Hematopoietic multipotent progenitor cell treated with erythropoietin and hydrocortisone succinate and interleukin-3 and kit ligand, for 17 days (in vitro differentiated cells): ENCODE measurements at places on chromosomes 12 and 14.

DNA sequence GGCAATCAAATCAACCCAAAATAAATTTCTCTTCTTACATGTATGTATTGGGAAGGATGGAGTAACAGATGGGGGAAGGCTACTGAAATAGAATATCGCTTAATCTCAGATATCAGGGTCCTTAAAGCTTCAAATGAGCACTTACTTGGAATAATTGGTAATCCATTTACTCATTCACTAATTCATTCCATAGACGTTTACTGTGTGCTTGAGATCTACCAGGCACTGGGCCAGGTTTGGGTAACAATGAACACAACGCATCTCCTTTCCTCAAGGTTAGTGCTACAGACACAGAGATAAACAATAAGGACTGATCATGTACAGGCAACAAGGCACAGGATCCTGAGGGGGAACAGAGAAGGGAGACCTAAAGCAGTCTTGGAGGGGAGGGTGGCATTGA, 54.4 kb upstream of the KRR1 start:
- DNase-seq: no peak

GRCh38 chr14:64123241-64123822, 170.8 kb downstream of the ESR2 start:
- no peak for DNase-seq

DNA sequence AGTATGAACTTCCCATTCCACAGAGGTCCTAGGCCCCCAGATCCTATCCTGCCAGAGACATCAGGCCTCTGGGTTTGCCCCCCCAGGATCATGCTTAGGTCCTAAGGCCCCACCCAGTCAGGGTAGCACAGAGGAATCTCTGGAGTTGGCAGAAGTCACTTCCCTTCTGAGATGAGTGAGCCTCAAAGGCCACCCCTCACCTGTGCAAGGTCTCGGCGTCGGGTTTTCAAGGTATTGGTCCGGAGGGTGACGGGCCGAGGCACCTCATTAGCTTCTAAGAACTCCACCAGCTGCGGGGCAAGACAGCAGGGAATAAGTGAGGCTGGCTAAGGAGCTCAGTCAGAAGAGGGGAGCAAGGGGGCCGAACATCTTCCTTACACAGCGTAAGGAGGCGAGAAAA, 5.2 kb downstream of the NOP2 start:
- no peak for DNase-seq

GRCh38 chr14:68608574-68608962, 184.3 kb downstream of the ZFP36L1 start:
- DNase-seq: no peak

DNA sequence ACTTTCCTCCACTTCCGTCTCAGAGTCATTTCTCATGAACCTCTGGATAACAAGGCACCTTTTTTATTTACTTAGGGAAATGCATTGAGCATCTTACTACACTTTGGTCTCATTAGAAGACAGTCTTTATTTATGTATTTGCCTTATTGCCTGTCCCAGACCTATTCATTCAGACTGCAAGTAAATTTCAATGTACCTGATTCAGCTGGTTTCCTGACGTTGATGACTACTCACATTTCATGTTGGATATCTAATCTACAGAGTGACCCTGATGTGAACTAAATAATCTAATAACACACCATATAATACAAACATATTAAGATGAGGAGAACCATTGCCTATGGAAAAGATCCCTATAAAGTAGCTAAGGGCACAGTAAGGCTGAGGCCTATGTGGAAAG, 267.7 kb downstream of the SLC6A15 start:
- no peak for DNase-seq
